ENCODE measurements at places on chromosomes 5 and 9.

DNA sequence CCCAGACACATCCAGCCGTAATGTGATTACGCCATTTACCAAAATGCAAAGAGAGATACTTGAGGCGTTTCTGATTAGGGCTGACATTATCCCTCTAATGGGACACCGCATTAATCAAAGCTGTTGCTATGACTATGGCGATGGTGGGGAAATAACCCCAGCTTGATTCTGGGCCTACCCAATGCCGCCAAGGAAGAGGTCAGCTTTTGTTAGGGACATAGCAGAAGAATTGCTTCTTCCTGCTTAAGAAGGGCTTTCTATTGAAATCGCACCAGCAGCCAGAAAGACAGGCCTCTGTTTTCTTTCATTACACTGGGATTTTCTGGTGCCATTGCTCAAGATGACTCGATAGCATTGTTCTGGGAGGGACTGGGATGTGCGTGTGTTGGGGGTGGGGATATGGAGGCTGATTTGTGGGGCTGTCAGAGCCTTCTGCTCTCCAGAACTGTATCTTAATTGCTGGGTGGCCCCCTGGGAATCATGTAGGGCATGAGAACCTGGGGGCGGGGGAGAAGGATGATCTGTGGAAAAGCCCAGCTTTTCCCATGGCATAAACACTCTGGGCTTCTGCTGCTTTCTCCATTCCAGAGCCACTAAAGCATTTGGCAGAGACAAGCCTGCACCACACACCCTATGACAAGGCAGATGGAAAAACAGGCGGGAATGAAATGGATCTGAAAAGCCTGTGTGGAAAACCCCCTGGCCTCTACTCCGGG lies 106.5 kb upstream of the RAD23B start:
- DNase-seq = no peak

DNA sequence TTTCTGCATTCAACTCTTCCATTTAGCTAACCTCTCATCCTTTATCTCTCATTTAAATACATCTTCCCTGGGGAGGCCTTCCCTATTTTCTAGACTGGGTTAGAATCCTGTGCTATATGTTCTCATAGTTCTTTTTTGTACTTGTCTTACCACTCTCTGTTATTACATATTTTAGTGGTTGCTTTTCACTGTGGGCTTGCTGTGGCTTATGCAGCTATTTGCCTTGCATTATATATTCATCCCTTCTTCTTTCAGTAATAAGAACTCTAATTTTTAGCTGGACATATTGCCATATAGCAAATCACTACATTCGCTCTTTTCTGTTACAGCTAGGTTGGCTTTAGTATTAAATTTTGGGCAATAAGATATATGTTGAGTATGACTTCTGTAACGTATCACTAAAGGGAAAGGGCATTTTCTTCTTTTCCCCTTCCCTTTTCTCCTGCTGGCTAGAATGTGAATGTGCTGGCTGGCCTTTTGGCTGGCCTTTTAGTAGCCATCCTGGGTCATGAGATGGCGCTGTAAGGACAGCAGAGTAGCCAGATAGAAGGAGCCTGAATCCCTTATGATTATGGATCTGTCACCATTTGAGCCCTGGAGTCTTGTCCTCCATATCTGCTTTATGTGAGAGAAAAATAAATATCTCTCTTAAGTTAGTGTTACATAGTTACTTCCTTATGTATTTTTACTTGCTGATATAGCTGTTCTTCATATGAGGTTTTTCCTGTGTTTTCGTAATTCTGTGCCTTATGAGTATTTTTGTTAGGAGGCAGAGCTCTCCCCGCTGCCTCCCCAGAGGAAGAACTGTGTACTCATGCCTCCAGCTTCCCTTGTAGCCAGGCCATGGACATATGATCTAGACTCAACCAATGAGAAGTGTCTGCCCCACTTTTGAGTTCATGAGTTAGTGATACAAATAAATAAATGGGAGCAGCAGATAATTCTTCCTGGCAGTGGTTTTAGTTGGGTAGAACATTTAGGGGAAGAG lies 65.8 kb downstream of the NDUFAF2 start:
- DNase-seq = no peak

DNA sequence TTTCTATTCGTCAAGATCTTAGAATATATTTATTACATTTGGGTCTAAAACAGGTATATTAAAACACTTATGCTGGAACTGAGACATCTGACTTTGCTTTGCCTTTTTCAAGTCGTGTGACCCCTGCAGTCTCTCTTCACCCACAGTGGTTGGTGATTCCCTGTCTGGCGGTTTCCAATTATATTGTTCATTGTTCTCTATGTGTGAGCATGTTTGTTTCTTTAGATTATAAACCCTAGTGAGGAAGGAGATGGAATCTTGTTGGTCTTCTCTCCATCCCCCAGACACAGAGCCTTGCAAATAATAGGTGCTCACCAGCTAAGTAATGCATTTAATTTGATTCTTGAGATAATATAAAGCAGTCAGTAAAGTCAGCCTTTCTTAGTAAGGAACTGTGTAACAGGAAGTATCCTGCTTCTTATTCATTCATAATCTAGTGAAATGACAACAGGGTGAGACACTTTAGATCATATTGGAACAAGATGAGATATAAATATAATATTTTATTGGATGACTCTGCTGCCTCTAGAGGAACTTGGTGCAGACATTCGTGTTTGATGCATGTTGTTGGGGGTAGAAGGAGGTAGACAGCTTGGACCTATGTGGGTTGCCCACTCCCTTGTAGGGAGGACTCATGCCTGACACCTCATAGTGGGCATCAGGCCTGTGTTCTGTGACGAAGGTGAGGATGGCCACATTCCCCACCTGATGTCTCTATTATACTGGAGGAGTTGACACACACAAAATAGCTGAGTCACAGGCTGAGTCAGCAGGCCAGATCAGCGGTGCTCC lies 88.1 kb downstream of the FGF1 start:
- DNase-seq = peak; percentile 45

- DNase-seq = peak; percentile 37
Measured at GRCh38 chr5:133610489-133611356, 1.6 kb downstream of the FSTL4 start.

GRCh38 chr5:178606269-178606668 lies 16.1 kb upstream of the COL23A1 start:
- no peak for DNase-seq

DNA sequence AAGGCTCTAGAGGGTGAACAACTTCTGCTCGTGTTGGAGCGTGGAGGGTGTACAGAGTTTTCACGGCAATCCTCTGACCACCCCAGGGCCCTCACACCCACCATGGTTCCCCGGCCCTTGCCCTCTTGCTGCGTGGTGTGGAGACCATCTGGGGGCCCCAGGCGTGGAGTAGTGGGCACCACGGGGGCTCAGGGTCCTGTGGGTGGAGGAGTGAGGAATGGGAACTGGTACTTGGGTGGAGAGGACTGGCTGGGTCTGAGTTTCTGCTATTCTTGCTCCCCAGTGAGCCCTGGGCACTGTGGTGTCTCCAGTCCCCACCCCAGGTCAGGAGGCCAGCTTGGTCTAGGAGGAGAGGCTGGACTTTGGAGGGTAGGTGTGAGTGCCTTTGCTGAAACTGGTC lies 21.9 kb upstream of the TRIM52 start:
- no peak for DNase-seq

- DNase-seq = no peak
Measured at GRCh38 chr5:170771496-170771895, 12.0 kb upstream of the GABRP start.

GRCh38 chr5:2219149-2219776 lies 336.5 kb upstream of the IRX4 start:
- DNase-seq = no peak

- no peak for DNase-seq
Measured at GRCh38 chr5:151070449-151070848, 10.4 kb downstream of the TNIP1 start.

GRCh38 chr9:95458666-95459065 lies 58.1 kb downstream of the PTCH1 start:
- DNase-seq = no peak

- DNase-seq = no peak
Measured at GRCh38 chr9:112548051-112548440, 61.4 kb downstream of the KIAA1958 start.

DNA sequence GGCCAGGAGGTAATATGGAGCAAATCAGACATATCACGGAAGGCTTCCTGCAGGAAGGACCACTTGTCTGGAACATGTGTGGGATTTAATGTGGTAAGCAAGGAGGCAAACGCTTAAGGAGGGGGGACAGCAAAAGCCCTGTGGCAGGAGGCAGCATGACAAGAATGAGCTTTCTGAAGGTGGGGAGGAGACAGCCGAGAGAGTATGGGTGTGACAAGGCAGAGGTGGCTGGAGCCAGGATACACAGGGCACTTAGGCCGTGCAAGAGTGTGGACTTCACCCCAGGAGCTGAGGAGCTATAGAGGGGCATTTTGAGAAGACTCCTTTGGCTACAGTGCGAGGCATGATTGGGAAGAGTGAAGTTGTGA lies 14.4 kb upstream of the S1PR3 start:
- no peak for DNase-seq

DNA sequence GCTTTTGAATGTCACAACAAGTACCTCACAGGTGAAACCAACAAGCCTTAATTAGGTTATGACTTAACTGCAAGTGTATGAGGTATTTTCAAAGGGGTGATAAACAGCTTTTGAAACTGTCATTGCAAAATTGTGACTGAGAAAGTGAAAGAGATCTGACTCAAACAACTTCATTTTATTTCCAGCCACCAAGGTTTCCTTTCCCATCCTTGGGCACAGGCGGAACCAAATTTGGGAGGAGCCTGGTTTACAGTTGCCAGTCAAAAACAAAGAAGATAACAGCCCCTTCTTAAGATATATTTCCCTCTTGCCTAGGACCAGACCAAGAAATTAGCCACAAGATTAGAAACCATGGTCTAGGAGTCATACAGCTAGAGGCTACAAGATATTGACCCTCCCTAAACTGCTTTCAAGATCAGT lies 417.1 kb downstream of the CSNK1G3 start:
- DNase-seq = no peak

DNA sequence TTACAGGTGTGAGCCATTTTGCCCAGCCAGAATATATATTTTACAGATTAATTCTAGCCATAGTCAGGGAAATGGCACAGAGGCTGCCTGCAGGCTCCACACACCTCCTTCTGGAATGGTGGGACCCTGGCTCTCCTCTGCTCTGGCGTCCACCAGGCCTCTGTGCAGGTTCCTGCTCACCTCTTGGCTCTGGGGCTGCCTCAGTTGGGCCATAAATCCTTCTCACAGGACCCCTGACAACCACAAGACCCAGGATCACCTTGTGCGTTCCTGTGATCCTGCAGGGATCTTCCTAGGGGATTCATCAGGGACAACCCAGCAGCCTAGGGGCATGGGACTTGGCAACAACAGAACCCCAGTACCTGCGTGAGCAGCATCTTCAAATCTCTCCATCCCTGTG lies 93.0 kb upstream of the FSTL4 start:
- DNase-seq = no peak

DNA sequence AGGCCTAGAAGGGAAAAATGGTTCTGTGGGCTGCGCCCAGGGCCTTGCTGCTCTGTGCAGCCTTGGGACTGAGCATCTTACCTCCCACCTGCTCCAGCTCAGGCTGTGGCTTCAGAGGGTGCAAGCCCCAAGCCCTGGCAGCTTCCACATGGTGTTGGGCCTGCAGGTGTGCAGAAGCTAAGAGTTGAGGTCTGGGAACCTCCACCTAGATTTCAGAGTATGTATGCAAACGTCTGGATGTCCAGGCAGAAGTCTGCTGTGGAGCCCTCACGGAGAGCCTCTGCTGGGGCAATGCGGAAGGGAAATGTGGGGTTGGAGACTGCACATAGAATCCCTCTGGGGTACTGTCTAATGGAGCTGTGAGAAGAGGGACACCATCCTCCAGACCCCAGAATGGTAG lies 36.0 kb downstream of the FBXL7 start:
- DNase-seq = no peak

DNA sequence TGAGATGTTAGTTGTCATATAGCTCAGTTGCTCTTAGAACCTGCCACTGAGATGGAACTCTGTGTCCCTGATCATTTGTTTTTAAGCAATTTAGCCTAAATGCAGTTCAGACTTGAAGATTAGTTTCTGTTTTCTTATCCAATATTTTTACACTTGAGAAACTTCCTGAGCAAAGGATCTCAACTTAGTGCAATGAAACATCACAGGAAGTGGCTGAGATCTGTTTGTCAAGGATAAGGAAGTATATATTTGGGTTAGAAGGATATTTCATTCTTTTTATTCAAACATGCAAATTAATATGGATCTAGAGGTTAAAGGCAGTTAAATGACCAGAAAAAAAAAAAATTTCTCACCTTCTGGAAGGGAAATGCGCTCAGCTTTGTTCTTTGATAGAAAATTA lies 19.7 kb upstream of the F2R start:
- DNase-seq = no peak

- no peak for DNase-seq
Measured at GRCh38 chr9:72996684-72997314, 43.9 kb upstream of the ALDH1A1 start.

DNA sequence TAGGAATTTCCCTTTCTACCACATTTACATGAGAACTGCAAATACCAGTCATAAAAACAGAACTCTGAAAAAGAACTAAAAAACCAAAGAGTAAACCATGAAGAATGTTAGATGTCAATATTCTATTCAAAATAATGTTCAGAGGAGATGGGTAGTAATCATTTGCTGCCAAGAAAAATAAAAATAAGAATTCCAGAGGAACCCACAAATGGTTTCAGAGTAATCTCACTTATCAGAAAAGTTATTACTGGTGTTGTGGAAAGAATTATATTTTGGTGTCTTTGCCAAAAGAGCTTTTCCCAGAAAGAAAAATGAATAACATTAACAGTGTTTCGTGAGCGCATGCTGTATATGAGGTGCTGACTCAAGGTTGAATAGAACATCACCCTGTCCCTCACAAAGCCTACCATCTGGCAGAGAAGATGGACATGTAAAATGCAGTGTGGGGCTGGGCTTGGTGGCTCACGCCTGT lies 35.6 kb downstream of the GPR21 start:
- no peak for DNase-seq

- no peak for DNase-seq
Measured at GRCh38 chr5:6722015-6722414, 8.8 kb downstream of the TENT4A start.

DNA sequence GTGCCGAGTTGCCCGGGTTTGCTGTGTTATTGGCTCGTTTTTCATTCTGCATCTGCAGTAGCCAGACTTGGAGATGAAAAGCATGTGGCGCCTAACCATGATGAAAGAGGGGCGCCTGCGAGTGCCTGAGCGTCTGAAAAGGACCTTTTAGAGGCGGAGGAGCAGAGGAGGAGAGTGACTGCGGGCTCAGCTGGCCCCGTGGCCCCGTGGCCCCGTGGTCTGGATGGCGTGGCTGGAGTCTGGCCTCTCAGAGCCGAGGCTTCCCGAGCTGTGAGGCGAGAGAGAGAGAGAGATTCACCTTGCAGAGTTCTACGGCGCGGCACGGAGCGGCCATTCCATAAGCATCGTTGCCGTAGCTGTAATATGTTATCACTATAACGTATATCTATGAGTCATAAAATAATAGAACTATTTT lies 55.3 kb upstream of the RNU6ATAC start:
- DNase-seq = no peak
